ENCODE measurements at places on chromosomes 11 and 22. TPM values are rescaled to one million over a fixed set of nuclear protein-coding genes. Genes with fewer than 3 reads are reported as not detected.

The EFCAB6 gene
- 0.39 TPM for total RNA-seq

The UPK2 gene
- 0.86 TPM for total RNA-seq

The DLG2 gene
- total RNA-seq = 0.27 TPM

The GAB4 gene
- not detected for total RNA-seq

The MAJIN gene
- total RNA-seq = not detected

The GDPD4 gene
- not detected for total RNA-seq

The CDON gene
- total RNA-seq = 1.6 TPM

The TRIM66 gene
- total RNA-seq = 2.2 TPM

The LRRC74B gene
- not detected for total RNA-seq

The CRYAB gene
- 20.7 TPM for total RNA-seq

The IGLL5 gene
- not detected for total RNA-seq
